Cardiac fibroblast (primary cell): ENCODE measurements at places on chromosomes 1 and 21.

DNA sequence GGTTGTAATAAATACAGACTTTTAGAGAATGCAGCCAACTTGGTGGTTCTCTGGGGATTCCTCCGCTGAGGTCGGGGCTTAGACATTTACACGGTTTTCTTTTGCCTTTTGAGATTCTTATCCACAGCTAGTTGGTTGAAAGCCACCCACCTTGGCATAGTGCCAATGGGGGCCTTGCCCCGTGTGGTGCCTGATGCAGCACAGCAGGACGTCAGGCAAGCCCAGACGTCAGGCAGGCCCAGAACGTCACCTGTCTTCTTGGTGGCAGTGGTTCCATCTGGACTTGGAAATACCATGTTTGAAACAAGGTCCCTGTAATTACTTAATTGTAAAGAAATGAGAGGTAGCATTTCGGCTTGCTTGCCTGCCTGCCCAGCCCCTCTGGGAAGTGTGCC, 78.5 kb downstream of the GALNT2 start:
- DNase-seq: no peak

GRCh38 chr1:59432531-59433439, 135.9 kb downstream of the FGGY start:
- no peak for DNase-seq

DNA sequence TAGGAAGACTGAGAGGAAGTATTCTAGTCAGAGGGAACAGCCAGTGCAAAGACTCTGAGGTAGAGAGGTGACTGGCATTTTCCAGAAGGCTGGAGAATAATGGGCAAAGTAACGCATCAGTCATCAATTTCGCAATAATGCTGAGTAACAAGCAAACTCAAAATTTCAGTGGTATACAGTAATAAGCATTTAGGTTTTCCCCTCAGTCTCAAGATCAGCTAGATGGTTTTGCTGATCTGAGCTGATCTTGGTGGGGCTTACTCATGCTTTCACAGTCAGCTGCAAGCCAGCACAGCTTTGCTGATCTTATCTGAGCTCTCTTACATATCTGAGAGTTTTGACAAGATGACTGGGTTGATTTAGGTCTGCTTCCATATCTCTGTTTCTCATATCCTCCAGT, 108.7 kb downstream of the TSEN15 start:
- peak; percentile 31 for DNase-seq

- DNase-seq: no peak
Measured at GRCh38 chr1:30450818-30451233, 272.6 kb downstream of the MATN1 start.

GRCh38 chr1:3564921-3565831, 46.1 kb downstream of the MEGF6 start:
- peak; percentile 38 for DNase-seq

DNA sequence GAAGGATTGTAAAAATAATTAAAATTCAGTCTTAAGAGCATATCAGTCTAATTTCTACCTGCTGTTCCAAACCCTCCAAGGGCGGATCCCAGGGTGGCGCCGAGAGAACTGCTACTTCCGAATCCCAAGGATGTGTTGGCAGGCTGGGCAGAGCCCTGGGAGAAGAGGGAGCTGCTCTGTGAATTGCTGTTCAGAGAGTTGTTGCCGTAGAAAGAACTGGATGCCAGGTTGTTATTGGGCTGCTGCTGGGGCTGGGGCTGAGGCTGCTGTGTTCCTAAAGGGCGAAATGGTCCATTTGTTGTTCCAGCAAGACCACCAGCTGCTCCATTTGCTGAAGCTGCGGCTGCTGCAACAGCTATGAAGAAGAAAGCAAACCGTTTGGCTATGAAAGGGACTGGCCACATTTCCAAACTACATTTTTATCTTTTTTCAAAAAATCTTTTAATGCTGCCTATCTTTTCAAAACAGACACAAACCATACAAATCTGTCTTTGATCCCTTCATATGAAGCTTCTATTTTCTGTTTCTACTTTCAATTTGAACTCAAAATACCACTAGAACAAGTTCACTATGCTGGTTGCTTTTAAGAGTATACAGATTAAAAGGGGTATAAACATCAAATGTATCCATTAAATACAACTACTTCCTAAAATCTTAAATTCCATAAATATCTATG, 57.5 kb upstream of the SDC3 start:
- DNase-seq: no peak

DNA sequence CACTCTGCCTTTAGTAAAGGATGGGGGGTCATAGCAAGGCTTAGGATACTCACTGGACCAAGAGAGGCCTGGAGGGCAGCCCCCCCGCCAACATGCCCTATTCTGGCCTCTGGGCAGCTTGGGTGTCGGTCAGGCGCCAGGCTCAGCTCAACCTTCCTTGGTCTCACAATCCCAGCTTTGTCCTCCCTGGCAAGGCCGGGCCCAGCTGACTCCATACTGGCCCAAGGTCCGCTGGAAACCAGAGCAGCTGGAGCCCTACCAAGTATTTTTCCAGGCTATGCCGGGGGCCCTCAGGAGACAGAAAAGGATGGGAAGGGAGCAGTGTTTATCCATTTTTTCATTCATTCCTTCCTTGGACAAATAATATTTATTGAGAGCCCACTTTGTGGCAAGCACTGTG, 6.2 kb downstream of the FBXO2 start:
- no peak for DNase-seq

DNA sequence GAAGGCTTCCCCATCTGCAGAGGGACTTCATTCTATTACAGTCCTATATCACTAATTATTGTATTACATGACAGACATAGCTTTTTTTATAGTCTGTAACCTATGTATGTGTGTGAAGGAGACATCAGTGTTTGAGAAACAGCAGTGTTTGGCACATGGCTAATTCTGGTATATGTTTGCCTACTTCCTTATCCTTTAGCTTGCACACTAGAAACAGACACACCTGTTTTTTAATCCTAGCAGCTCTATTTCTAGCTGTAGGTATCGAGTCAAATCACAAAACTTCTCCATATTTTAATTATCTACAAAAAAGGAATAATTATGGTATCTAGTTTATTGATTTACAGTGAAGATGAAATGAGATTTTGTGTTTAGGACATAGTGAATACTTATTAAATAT, 129.4 kb upstream of the CACYBP start:
- no peak for DNase-seq

- DNase-seq: no peak
Measured at GRCh38 chr21:44713846-44714245, 2.5 kb upstream of the TSPEAR start.
